ENCODE measurements at places on chromosomes 12 and 14.
A peak's percentile ranks its signal among the peaks of the same experiment; 100 is the strongest.

DNA sequence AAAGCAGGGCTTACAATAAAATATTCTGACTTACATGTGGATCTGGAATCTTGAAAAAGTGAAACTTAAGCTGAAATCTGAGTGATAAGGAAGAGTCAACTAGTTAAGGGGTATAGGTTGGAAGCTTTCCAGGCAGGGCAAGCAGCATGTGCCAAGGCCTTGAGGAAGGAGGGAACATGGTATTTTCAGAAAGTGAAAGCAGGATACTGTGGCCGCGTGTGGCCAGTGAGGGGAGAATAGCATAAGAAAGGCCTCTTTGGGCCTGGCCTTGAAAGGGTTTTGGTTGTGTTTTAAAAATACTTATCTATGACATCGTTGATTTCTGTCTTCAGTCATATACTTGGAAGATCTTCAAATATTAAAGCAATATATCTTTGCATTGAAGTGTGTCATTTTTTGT, 213.4 kb downstream of the AKAP6 start:
- no peak for DNase-seq

DNA sequence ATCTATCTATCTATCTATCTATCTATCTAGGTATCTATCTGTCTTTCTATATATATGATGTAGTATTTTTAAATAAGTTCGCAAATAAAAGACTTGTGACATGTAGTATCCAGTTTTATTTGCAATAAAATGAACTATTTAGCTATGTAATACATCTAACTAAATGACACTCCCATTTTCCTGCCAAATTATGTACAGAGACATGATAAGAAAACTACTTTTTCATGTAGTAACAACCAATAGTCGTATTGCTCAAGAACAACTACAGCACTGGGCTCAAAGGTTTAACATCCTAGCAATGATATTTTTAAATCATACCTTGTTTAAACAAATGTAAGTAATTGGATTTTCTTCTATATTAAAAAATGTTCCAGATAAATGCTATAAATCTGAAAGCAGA, 55.5 kb upstream of the FLRT2 start:
- DNase-seq, result no peak

GRCh38 chr14:72666610-72667009, 227.3 kb downstream of the DPF3 start:
- DNase-seq, result peak; percentile 40

DNA sequence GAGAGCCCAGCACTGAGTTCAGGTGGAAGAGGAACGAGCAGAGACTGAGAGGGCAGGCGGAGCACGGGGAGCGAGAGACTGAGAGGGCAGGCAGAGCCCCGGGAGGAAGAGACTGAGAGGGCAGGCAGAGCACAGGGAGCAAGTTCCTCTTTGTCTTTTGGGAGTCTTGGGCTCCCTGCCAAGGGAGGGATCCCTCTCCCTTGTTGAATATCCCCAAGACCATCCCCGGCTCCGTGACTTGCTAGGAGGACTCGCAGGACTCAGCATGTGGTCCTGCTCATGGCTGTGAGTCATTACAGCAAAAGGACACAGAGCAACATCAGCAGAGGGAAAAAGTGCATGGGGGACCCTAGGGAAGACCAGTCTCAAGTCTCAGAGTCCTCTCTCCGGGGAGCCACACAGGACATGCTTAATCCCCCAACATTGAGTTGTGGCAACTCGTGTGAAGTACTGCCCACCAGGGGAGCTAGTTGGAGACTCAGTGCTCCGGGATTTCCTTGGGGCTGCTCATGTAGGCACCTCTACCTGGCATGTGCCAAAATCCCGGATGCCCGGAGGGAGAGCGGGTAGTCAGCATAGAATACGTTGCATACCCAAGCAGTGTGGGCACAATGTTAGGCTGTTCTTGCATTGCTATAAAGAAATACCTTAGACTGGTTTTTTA, 81.0 kb downstream of the CCDC92 start:
- DNase-seq, result no peak

- DNase-seq, result no peak
These were observed 229.2 kb downstream of the SLC15A4 start for GRCh38 chr12:128594521-128594920.

- DNase-seq, result no peak
These were observed 96.2 kb downstream of the BTG1 start for GRCh38 chr12:92049403-92049802.

DNA sequence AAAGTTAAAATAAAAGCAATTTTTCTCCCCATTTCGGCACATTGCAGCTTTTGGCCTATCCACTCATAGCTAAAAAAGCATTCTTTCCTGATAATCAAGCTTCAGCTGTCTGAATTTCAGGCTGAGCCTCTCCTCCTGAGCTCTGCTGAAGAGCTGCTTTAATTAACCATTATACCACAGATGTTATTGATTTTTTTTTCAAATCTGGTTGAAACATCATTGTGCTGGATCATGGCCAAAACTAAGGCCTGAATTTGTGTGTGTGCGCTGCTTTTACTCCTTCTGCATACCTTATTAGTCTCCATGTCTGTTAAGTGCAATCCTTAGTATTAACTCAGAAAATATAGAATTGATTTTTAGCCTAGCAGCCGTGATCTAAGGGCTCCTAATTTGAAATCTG, 52.3 kb downstream of the MBIP start:
- no peak for DNase-seq

DNA sequence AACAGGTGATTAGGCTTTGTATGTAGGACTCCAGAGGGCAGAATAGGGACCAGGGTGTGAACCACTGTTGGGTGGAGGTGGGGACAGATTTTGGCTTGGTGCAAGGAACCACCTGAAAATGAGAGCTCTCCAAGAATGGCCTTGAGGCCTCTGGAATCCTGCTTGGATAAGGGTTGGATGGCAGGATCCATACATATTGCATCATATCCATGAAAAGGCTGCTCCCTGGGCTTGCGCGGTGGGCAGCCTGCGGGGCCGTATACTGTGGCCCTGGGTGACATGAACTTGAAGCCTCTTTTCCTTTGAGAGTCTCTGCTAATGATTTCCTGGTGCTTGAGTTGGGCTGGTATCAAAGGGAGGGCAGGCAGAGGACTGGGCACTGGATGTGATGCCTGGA, 1.3 kb upstream of the SLC10A1 start:
- no peak for DNase-seq

GRCh38 chr12:6778217-6778573, 5.9 kb downstream of the LAG3 start:
- no peak for DNase-seq

DNA sequence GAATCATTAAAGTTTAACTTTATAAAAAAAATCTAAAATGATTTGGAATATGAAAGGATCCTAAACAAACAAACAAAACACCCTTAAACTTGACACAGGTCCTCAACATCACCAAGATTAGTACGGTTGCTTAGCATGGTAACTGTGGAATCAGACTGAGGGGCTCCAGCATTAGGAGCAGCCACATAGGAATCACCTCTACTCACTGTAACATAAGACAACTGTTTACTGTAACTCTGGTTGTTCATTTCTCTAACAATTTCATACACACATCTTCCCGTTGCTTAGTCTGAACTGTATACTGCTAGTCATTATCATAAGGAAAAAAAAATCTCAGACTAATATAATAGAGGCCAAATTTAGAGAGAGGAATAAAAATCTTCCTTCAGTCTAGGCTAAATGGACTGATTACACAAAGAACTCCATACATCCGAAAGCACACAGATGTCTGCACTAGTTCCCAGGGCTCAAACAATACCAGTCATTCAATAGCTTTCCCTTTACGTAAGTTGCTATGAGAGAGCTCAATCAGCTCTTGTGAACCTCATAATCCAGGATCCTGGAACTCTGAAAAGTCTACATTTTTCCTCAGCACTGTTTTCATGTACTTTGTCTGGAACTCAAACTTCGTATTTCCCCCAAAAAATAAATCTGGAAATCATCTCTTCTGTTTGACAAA, 26.0 kb downstream of the LRP6 start:
- no peak for DNase-seq

DNA sequence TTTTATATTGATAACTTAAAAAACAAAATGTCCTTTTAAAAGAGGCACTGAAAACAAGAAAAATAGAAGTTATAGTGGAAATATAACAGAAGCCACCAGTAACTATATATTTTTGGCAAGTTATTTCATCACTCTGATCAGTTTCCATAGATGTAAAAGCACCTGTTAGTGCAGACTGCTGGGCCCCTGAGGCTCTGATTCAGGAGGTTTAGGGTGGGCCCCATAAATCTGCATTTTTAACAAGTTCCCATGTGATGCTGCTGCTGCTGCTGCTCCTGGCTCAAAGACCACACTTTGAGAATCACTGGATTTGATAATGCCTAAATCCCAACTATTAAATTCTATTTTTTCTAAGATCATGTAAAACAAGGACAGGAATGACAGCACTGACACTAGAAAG, 251.1 kb downstream of the MED13L start:
- no peak for DNase-seq

GRCh38 chr12:3961591-3961990, 88.4 kb upstream of the PARP11 start:
- no peak for DNase-seq

GRCh38 chr12:6697584-6698351, 2.8 kb downstream of the PIANP start:
- DNase-seq, result peak; percentile 45

DNA sequence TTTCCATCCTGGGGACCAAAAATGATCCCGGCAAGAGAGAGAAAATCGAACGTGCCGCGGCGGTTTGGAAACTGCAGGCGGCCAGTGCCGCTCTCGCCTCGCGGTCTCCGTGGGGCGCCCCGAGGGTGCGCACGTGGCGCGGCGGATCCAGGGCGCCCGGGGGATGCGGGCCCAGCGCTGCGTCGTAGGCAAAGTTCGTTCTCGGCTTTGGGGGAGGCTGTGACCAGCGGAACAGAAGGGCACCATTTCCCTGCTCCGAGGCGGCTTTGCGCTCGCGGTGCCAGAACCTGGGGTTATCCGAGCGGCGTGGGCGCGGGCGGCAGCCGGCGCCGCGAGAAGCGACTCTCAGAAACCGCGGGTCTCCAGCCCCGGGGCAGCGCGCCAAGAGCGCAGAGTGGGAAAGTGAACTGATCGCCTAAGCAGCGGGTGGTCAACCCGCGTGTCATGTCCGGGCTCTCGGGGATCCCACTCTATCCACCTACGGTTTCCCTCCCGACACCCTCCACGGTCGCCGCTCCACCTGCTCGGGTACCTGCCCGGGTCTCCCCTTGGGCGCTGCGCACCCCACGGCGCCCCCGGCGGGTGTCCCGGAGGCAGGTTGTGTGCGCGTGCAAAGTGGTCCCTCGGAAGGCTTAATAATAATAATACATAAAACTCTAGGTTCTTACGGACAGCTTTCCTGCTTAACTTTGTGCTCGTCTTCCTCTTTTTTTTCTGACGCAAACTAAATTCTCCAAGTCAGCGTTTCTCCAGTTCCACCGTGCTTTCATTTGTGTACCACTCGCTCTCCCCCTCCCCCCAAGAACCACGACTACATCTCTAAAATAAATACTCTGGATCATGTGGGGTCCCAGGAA, 1.2 kb downstream of the ESRRB start:
- no peak for DNase-seq

DNA sequence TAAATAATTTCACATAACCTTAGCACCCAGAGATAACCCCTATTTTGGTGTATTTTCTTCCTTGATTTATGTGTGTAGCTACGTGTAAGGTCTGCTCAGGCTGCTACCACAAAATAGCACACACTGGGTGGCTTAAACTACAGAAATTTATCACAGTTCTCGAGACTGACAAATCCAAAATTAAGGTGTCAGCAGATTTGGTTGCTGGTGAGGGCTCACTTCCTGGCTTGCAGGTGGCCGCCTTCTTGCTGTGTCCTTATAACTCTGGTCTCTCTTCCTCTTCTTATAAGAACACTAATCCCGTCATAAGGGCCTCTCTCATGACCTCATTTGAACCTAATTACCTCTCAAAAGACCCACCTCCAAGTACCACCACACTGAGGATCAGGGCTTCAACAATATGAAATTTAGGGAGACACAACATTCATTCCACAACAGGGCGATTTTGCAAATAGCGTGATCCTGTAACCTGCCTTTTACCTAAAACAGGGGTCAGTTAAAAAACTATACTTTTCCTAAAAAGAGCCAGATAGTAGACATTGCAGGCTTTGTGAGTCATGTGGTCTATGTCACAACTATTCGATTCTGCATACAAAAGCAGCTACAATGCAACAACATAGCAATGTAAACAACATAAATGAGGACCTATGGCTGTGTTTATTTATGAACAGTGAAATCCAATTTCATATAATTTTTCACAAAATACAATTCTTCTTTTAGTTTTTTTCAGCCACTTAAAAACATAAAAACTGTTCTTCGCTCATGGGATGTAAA, 371.7 kb downstream of the DPF3 start:
- no peak for DNase-seq

DNA sequence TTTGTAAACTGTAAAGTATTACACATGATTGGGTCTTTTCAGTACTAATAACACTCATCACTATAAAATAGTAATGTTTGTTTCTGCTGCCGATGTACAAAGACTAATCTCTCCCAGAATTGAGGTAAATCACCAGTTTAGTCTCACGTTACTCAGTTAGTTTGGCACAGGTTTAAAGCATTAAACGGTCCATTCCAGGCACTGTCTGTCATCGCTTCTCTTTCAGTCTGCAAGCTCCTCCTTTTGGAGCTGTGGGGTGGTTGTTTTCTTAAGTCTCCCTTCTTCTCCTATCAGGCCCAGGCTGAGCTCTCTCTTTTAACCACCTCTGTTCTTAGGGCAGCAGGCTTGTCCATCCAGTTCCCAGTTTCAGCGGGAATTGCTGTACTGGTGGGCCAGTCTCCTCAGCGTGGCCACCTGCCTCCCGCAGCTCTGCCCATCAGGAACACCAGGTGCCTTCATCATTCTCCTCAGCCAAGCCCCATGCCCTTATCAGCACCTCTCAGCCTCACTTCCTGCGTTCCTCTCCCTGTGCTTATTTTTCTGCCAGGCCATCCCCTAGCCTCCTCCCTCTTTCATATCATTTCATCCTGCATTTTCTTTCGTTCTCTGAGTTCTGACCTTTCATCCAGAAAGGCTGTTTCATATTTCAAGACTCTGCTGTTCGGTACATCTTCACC, 149.0 kb downstream of the TGFB3 start:
- DNase-seq, result peak; percentile 56

DNA sequence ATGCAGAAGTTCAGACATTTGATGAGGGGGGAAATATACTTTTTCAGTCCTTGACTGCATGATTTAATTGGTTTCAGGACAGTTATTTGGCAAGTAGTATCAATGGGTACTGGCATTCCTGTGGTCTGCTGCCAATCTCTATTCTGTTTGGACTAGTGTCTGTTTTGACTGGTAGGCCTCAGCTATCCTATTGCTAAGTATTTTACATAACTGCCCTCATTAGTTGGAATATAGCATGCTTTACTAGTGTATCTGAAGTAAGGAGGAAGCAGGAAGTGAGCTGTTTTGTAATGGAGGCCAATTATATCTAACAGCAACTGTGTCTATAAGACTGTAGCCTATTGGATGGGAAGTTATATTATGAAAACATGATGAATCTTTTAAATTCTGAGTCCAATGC, 104.3 kb downstream of the FLRT2 start:
- no peak for DNase-seq
